Activated CD8-positive, alpha-beta memory T cell treated with anti-CD3 and anti-CD28 coated beads for 1 hour (primary cell): ENCODE measurements at places on chromosomes 1 and 21.

DNA sequence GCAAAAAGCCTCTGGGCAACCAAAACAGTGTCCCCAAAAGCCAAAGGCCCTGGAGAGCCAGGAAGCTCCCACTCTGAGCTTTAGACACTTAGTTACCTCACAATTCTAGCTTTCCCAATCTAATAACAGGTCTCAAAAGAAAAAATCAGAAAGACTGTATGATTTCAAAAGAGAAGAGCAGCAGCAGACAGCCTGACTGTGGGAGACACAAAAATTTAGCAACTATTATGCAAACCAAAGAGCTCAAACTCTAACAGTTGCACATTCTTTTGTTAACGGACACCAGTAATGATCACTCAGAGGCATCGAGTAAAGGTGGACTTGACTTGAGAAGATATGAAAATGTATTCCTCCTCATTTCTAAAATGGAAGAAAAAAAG, 160.1 kb downstream of the SLC45A1 start:
- no peak for DNase-seq

DNA sequence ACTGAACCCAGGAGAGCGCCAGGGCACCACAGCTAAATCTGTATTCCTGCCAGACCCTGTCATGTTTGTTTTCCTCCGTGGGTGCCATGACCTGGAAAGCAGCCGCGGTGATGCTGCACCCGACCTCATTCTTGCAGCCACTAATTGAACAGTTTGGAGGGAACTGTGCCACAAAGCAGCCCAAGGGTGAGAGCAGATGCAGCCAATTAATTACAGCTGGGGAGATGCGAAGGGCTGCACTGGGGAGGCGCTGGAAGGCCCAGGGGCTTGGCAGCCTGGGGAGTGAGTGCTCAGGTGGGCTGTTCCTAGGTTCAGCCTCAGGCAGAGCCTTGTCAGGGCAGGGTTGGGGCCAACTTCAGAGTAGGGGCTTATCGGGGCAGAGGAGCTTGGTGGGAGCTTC, 158.4 kb upstream of the CD34 start:
- DNase-seq, result no peak

DNA sequence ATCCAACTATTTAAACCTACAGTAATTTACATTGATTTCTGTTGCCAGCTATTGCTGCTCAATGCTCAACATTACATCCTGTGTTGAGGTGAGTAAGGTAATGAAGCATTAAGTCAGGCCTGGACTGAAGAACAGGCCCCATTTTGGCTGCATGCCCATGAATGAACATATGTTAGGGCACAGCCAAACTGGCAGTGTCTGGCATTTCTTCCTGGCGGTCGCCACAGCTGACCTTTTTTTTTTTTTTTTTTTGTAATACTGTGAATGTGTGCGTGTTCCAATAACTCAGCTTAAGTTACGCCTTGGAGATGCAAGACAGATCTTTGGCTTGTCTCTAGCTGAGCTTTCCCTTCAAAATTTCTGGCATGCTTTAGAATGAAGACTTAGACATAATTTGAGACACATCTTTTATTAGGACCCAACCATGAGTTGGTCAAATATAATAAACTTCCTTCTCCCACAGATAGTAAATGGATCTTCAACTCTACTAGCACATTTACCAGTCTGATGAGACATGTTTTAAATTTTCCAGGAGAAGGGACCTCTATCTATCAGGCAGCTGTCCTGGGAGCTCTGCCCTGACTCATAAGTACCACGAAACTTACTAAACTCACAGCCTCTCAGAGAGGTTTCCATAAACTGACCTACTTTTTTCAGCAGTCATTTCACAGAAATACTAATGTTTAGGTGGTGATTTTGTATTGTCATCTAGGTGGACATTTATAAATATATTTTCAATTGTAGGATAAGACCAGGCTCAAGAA, 341.1 kb upstream of the RUNX1 start:
- no peak for DNase-seq

- DNase-seq, result no peak
Measured at GRCh38 chr1:221795380-221795779, 53.5 kb upstream of the DUSP10 start.

- no peak for DNase-seq
Measured at GRCh38 chr1:222788402-222789156, 26.3 kb upstream of the DISP1 start.

GRCh38 chr1:155645648-155646047, 35.6 kb downstream of the MSTO1 start:
- no peak for DNase-seq

- no peak for DNase-seq
Measured at GRCh38 chr1:231959225-231959884, 332.8 kb downstream of the DISC1 start.

DNA sequence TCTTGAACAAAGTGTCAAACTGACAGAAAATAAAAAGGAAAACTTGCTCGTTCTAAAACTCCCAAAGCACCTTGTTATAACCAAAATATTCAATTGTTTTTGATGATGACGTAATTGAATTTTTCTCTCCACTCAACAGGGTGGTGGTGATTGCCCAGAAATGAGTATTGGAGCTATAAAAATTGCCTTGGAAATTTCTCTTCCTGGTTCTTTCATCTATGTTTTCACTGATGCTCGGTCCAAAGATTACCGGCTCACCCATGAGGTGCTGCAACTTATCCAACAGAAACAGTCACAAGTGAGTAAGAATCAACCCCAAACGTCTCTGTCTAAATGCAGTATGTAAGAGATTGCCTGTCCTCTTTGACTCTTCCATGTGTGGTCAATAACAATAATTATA, 130.1 kb downstream of the HMCN1 start:
- DNase-seq, result no peak
